ENCODE measurements at places on chromosomes 7 and 10.

DNA sequence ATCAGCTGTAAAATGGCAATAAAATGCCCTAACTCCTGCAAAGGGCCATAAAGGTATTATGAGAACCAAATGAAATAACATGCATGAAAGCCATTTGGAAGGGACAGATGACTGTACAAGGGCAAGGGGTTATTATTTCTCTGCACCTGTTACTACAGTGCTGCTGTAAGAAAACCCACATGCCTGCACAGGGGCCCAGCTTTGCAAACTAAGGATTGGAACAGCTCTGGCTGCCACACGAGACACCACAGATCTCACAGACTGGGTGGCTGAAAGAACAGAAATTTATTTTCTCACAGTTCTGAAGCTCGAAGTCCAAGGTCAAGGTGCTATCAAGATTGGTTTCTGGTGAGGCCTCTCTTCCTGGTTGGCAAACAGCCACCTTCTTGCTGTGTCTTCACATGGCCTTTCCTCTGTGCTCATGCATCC is 409.0 kb upstream of the NRP1 start:
- no peak for DNase-seq

GRCh38 chr7:34401776-34402175 is 256.2 kb upstream of the NPSR1 start:
- DNase-seq = no peak

GRCh38 chr10:62467527-62467926 is 93.4 kb downstream of the ZNF365 start:
- no peak for DNase-seq

DNA sequence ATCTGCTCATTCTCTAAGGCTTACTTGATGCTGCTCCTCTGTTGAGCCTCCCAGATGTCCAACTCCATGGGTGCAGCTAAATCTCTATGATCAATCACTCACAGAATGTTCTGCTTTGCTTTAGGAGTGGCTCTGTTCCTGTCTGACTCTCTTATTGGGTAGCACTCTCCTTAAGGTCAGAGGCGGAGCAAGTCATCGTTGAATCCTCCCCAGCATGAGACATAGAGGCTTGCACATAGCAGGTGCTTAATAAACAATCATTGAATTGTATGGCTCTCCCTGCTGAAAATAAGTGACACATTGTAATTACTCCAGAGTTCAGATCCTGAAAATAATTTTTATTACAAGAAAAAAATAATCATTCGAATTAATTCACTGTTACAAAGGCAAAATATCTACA is 69.7 kb downstream of the NPS start:
- DNase-seq = no peak
